ENCODE measurements at places on chromosomes 16 and 17. TPM values are rescaled to one million over a fixed set of nuclear protein-coding genes. Genes with fewer than 3 reads are reported as not detected.

The C17orf100 gene
- 0.63 TPM for total RNA-seq

The ZDHHC1 gene
- total RNA-seq: 7.6 TPM

The CX3CL1 gene
- total RNA-seq: 0.33 TPM

The NPIPA3 gene
- total RNA-seq: 0.54 TPM

The HAPSTR1 gene
- total RNA-seq: 77.6 TPM

DNA sequence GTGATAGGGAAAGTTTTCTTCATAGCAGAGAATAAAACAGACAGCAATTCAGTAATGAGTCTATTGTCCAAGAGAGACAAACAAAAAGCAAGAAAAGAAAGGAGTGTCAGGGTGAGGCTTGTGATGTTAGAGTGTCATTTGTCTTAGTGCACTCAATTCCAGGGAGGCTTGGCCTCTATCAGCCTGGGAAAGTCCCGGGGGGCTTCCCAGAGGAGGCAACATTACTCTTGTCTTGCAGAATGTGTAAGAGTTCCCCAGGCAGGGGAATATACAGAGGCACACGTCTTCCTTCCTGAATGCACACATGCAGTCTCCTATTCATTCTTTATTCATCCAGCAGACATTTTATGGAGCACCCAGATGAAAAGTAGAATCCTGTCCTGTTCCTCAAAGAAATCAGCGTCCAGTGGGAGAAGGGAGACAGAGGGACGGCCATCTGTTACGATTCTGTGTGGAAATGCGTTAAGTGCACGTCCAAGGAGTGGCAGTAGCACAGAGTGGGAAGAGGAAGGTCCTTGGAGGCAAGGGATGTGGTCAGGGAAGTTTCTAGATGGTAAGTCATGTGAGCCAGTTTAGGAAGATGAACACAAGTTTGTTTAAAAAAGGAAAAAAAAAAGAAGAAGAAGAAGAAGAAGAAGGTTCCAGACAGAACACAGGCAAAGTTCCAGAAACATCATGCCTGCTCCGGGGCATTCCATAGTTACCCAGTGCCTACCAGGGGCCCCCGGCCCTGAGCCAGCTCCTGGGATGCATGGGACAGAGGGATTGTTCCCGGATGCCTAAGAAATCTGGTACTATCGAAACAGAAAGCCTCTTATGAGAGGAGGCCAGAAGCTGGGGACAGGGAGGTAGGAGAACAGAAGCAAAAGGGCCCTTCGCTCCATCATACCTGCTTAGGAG lies 21.1 kb downstream of the CACNG4 start:
- no peak for DNase-seq

GRCh38 chr17:81553018-81553615 lies 964 bp upstream of the FAAP100 start:
- peak; percentile 77 for DNase-seq

DNA sequence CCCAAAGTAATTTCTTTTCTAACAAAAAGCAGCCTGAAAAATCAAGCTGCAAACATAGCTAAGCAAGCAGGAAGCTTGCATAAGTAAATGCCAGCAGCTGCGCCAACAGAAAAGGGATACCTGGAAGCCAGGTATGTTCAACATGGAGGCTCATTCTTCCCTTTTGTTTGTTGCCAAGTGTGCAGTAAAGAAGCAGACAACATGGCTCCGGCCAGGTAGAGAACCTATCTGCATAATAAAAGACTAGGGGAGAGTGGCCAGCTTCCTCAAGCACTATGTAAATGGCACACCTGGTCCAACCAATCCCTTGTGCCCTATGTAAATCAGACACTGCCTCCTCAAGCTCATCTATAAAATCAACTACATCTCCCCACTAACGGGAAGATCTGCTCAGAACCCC lies 1407.0 kb downstream of the CDH11 start:
- no peak for DNase-seq

GRCh38 chr16:11429123-11429522 lies 83.9 kb downstream of the RMI2 start:
- DNase-seq: no peak

DNA sequence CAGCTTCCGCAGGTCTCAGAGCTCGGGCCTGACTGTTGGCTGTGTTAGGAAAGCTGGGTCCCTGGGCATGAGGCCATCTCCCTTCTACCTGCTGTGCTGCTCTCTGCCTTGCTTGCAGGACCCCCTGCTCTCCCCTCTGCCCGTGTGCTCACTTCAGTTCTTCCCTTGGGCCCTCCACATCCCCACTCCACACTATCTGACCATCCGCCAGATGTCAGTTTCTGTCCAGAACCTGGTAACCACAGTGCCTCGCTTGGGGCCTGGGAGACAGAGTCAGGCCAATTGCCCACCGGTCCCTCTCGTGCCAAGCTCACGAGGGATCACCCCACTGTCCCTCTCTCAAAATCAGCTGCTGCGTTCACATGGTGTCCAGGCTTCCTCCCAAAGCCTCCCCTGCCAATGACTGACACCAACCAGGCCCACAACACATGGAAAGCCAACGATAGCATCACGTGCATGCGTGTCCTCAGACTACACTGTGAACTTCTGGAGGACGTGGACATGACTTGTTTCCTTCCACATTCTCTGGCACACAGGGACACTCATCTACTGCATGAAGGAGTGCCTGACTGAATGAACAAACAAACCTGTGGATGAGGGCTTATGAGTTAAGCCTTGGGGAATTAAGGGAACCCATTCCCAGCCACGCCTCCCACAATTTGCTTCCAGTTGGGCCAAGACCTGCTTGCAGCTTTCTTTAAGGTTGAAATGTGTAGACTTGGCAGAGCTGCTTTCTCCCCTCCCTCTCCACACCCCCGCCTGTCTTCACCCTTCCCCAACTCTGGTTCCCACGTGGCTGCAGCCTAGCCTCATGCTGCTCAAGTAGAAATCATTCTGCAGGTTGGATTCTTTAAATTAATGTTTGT lies 72.5 kb upstream of the ZNF423 start:
- no peak for DNase-seq

DNA sequence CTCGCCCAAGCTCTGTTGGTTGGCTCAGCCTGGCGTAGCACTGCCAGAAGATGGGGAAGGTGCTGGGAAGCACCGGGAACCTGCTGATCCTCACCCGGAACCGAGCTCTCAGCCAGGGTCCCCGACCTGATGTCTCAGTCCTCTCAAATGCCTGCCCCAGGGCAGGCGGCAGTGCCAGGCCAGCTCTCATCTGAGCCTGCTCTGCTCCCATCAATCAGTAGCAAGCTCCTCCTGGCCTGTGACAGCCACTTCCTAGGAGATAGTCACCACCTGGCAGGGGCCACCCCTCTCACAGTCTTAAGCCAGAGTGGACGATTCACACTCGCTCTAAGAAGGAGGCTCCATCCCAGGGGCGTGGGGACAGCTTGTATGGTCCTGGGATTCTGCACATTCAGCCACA lies 62.0 kb downstream of the ENGASE start:
- DNase-seq: no peak

DNA sequence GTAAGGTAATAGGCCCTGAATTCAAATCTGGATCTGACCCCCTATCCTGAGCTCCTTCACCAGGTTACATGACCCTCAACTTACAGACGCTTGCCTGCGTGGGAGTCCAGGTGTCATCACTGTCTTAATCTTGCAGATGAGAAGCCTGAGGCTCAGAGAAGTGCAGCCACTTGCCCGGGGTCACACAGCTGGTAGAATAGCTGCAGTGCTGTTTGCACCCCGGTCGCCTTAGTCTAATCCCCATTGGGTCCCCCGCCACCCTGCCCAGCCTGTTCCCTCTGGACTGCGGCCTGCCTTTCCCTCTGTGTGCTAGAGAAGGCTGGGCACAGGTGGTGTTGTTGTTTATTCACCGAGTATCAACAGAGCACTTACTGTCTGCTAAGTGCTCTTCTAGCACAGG lies 107.0 kb downstream of the SDR42E1 start:
- DNase-seq: no peak

DNA sequence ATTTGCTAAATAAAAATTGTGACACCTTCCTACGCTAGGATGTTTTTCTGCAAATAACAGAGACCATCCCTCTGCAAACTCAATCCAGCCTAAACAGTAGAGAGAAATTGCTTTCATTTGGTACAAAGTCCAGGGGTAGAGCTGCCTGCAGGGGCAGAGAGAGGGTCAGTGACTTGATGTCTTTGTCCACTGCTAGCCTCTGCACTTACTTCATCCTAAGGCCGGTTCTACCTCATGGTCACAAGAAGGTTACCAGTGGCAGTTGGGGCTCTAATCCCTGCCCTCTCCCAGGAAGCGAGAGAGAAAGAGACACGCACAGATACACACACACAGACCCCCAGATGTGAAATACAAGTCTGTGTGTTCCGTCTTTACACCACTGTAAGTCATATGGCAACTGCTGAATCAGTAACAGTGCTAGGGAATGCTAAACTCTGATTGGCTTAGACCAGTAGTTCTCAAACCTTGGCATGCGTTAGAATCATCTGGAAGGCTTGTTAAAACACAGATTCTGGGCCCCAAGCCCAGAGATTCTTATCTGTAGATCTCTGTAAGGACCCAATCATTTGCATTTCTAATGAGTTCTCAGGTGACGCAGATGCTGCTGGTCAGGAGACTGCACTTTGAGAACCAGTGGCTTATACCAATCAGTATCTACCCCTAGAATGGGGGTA lies 13.1 kb upstream of the LPCAT2 start:
- peak; percentile 96 for DNase-seq

- no peak for DNase-seq
Observed at GRCh38 chr16:56669005-56669839, at the start of gene MT1H. TSS of gene MT1H (plus strand) at chr16:56669814. CDS start at chr16:56669885, 71 bp downstream.

GRCh38 chr16:78528265-78528664 lies 428.8 kb downstream of the WWOX start:
- DNase-seq: no peak

- DNase-seq: no peak
Observed at GRCh38 chr16:66311306-66311705, 55.2 kb upstream of the CDH5 start.
